ENCODE measurements at places on chromosomes 6 and 20.
A peak's percentile ranks its signal among the peaks of the same experiment; 100 is the strongest.

DNA sequence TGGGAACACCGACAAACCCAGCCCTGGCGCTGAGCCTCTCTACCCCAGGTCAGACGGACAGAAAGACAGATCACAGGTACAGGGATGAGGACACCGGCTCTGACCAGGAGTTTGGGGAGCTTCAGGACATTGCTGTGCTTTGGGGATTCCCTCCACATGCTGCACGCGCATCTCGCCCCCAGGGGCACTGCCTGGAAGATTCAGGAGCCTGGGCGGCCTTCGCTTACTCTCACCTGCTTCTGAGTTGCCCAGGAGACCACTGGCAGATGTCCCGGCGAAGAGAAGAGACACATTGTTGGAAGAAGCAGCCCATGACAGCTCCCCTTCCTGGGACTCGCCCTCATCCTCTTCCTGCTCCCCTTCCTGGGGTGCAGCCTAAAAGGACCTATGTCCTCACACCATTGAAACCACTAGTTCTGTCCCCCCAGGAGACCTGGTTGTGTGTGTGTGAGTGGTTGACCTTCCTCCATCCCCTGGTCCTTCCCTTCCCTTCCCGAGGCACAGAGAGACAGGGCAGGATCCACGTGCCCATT, 15.3 kb downstream of the VEGFA start:
- no peak for DNase-seq

GRCh38 chr6:27553123-27553904, 80.4 kb upstream of the ZNF184 start:
- DNase-seq = peak; percentile 78

DNA sequence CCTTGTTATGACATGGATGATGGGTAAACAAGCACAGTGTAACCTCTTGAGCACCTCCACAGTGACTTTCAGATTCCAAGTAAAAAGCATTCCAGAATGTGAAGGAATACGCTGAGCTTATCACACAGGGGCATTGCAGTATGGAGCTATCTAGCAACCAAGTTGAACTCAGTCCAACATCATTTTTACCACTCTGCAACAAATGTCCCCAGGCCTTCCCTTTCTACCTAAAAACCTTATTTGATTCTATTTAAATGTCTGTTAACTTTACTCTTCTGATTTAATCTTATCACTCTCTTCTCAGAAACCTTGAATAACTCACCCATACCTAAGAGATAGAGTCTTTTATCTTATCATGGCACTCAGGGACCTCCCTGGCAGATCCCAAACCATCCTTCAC, 195.8 kb upstream of the CDYL start:
- DNase-seq = no peak

GRCh38 chr6:133705066-133705465, 183.8 kb upstream of the TCF21 start:
- no peak for DNase-seq

GRCh38 chr6:109308018-109308492, 74.2 kb downstream of the CD164 start:
- DNase-seq = peak; percentile 48

DNA sequence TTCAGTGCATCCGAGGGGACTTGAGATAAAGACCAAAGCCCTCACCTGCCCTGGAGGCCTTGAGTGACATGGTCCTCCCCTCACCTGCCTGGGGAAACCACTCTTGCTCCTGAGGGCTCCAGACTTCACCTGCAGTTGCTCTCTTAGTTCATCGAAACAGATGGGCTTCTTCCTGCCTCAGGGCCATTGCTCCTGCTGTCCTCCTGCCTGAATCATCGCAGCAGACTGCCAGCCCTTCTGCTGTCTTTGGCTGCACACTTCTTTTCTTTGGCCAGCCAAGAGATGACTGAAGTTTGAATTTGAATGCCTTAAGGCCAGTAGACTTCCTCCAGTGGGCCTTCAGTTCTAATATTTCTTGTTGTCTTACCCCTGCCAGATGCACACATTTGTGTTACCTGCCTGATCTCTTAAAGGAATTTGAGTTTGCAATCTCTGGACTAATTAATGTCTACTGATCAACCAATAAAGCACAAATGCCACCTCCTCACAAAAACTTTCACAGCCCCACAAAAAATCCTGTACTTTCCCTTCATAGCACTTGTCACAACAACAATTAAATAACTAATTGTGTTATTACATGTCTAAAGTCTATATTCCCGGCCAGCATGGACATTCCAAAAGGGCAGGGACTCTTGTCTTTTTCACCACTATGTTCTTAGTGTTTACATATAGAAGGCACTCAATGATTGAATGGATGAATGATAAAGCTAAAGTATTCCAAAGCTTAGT, 56.7 kb upstream of the SGK1 start:
- no peak for DNase-seq

GRCh38 chr6:113570161-113570560, 287.0 kb upstream of the MARCKS start:
- DNase-seq = no peak

- no peak for DNase-seq
Measured at GRCh38 chr6:20001286-20001685, 164.1 kb downstream of the ID4 start.

GRCh38 chr6:41494212-41495110, 51.7 kb upstream of the FOXP4 start:
- no peak for DNase-seq

- no peak for DNase-seq
Measured at GRCh38 chr6:6105472-6106036, 98.8 kb upstream of the NRN1 start.

- no peak for DNase-seq
Measured at GRCh38 chr6:5084360-5084780, 771 bp upstream of the PPP1R3G start.

DNA sequence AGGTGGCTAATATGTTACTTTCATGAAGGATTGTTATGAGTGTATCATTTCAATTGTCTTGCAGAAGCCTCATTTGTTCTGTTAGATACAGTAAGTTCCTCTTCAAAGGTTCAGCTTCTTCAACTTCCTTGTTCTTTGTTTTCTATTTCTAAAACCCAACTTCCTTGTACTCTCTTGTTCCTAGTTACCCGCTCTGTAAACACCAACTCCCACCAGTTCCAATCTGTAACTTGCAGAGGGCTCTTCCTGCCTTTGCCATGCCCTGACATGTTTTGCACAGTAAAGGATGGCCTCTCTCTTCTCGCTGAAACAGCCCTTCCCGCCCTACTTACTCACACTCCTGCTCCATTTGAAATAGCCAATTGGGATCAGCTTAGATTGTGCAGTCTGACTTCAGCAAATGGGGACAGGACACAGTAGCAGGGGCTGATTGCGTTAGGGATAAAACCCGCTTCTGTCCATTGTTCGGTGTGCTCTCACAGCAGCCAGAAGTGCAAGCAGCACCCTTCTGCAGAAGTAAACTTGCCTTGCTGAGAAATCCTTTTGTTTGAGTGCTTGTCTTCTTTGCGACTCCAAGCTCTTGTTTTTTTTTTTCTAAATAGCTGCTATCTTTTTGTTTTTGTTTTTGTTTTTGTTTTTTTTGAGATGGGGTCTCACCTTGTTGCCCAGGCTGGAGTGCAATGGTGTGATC, 45.9 kb upstream of the POU5F1 start:
- no peak for DNase-seq

- no peak for DNase-seq
Measured at GRCh38 chr20:37856932-37857660, 45.8 kb upstream of the VSTM2L start.

GRCh38 chr6:74551896-74552295, 654.0 kb downstream of the COL12A1 start:
- DNase-seq = no peak

GRCh38 chr6:114339706-114340105, 3.1 kb downstream of the HS3ST5 start:
- DNase-seq = no peak

DNA sequence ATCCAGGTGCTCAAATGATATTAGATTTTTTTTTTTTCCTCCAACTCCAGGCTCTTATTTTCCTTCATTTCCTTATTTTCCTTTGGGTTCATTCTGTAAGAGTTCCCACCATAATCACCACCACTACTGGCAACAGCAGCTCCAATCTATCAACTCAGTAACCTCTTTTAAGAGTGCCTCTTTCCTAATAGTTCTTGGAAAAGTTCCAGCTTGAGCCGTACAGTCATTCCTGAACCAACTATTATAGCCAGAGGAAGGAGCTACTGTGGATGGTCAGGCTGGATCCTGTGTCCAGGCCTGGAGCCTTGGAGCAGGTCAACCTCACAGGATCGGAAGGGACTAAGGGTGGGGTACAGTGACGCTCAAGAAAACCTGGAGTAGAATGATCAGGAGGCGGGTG, 4.2 kb upstream of the ANGPT4 start:
- no peak for DNase-seq

- no peak for DNase-seq
Measured at GRCh38 chr6:154267508-154268106, 89.0 kb downstream of the IPCEF1 start.

- DNase-seq = no peak
Measured at GRCh38 chr6:149979293-149979692, 15.6 kb downstream of the ULBP1 start.

DNA sequence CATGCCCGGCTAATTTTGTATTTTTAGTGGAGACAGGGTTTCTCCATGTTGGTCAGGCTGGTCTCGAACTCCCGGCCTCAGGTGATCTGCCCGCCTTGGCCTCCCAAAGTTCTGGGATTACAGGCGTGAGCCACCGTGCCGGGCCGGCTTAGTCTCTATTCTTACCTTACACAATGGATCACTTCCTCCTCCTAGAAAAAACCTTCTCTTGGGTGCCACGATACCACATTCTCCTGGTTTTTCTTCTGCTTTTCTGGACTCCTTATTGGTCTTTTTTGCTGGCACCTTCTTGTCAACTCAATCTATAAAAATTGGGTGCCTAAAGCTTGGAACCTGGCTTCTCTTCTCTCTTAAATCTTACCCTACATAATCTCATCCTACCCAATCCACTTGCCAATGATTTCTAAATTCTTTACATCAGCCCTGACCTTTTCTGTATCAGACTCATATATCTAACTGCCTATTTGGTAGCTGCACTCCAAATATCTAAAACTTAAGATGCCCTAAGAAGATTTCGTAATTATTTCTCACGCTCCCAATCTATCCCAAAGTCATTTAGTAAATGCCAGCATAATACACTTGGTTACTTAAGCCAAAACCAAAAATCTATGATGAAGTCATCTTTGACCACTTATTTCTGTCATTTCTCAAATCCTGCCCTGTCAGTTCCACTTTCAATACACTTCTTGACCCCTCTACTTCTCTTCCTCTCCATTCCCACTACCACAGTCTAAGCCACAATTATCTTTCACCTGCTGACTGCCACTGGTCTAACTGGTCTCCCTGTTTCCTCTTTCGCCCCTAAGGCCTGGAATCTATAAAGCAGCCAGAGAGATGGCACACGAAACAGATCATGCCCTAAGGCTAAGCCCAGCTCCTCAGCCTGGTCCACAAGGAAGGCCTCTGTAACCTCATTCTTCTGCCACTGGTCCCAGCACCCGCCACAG, 43.2 kb downstream of the ELMO2 start:
- no peak for DNase-seq

- DNase-seq = peak; percentile 75
Measured at GRCh38 chr6:150813319-150813992, 52.0 kb upstream of the MTHFD1L start.

GRCh38 chr6:101935732-101936131, 542.2 kb downstream of the GRIK2 start:
- DNase-seq = no peak

GRCh38 chr6:130507666-130508028, 141.8 kb downstream of the TMEM200A start:
- DNase-seq = no peak

- DNase-seq = peak; percentile 35
Measured at GRCh38 chr20:37992802-37993409, 40.4 kb downstream of the TTI1 start.

GRCh38 chr6:42967228-42967627, 6.7 kb downstream of the GNMT start:
- no peak for DNase-seq

DNA sequence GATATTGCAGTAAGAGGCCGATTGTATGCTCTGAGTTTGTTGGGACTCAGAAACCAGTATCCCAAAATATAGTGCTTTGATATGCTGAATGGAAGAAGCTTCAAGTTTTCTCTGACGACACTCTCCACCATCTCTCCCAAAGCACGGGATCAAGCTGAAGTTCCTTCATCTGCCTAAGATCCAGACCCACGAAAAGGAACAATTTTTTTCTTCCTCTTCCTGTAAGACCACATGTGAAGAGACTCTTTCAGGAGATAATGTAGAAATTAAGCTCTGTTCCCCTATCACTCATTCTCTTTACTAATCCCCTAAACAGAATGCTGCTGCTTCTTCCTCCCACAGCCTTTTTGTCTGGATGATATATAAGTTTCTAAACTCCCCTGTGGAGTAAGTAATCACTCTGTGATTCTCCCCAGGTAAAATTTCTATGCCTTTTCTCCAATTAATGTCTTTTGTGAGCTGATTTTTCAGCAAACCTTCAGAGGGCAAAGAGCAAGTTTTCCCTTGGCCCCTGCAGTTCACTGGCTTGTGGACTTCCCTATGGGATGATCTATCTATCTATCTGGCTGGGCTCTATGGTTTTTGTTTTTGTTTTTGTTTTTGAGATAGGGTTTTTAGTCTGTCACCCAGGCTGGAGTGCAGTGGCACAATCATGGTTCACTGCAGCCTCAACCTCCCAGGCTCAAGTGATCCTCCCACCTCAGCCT, 13.5 kb upstream of the PNRC1 start:
- no peak for DNase-seq

GRCh38 chr6:114556846-114557488, 214.1 kb upstream of the HS3ST5 start:
- no peak for DNase-seq

- no peak for DNase-seq
Measured at GRCh38 chr6:11845664-11846577, 67.3 kb upstream of the ADTRP start.

GRCh38 chr20:57524511-57525176, at the start of gene CTCFL:
Gene CTCFL (minus strand): TSS chr20:57525140. CDS start chr20:57524205, 935 bp downstream.
- no peak for DNase-seq

- DNase-seq = peak; percentile 37
Measured at GRCh38 chr6:37783025-37783855, 36.3 kb upstream of the ZFAND3 start.

- no peak for DNase-seq
Measured at GRCh38 chr20:41969656-41970055, 351.5 kb upstream of the CHD6 start.

DNA sequence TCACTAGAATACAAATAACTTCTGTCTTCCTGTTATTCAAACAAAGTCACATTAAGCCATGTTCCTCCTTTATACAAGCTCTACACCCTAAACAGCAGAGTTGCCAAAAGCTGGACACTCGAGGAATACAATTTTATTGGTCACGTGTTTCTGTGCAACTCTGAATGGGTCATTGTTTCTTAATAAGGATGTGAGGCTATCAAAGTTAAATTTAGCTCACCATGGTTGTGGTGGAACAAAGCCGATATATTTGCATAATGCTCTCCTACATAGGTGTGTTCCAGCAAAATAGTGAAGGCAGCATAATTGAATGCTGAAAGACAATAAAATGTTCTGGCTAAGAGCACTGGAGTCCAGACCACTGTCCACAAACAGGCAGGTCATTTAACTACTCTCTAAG, 36.9 kb upstream of the CD2AP start:
- no peak for DNase-seq

- no peak for DNase-seq
Measured at GRCh38 chr6:132973514-132973993, 159.2 kb downstream of the RPS12 start.
